HCEC 1CT (cell line): ENCODE measurements at places on chromosomes 16 and 17.

DNA sequence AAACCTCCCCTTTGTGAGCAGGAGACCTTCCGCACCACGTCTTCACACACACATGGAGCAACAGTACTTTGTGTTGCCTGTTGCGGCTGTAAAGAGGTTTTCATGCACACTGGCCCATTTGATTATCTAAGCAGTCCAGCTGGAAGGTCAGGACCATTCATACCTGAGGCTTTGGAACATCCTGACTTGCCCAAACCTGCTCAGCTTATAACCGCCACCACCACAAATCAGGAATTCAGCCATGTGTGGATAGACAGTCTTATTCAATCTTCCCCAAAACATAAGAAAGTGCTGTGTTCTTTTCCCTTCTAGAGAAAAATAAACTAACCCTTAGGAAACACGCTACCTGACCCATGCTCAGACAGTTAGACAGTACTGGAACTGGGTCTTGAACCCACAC is 81.6 kb upstream of the XYLT1 start:
- no peak for DNase-seq

- no peak for DNase-seq
These were observed 5.0 kb downstream of the PIK3R5 start for GRCh38 chr17:8960325-8961140.

DNA sequence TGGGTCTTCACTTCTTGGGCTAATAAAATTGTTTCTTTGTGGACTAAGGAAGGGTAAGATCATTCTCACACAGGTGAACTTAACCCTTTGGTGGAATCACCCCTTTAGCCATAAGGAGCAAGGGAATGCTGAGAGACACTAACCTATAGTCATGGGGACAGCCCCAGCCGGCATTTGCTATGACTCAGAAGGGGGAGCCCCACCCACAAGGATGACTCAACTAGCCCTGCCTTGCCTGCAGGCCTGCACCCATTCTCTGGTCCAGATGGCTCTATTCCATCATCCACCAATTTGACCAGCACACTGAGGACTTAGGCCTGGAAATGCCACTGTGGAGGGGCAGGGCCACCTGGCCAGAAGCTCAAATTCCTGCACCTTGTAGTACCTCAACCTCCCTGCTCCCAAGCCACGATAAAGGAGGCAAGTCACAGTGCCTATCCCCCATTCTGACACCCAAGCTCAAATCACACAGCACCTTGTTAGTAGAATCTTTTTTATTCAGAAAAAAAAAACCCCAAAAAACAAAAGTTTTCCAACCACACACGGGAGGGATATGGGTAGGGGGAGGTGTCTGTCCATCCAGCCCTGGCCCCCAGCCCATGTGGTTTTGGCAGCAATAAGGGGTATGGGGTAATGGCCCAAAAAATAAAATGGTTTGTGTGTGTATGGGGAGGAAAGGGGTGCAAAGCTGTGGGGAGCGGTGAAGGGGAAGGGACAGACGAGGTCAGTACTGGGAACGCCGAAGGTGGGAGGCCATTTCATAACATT is 3.0 kb downstream of the PFN1 start:
- DNase-seq, result peak; percentile 94

GRCh38 chr17:30520436-30520835 is 43.2 kb downstream of the GOSR1 start:
- peak; percentile 29 for DNase-seq
